ENCODE measurements at places on chromosomes 3 and 15. TPM values are rescaled to one million over a fixed set of nuclear protein-coding genes. Genes with fewer than 3 reads are reported as not detected.

DNA sequence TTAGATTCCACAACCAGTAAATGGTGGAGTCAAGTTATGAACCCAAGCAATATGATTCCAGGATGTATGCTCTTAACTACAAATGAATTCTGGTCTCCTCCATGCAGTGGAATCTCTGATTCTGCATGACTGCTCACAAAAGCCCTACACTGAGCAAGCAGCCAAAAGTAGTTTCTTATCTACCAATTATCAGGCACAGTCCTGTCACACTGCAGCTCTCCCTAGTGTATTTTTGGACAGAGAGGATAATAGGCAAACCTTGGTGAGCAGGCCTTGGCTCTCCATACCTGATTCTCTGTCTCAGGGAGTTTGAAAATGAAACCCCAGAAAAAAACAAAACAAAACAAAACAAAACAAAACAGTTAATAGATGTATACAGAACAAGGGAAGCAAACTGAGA lies 3.5 kb upstream of the SSR3 start:
- DNase-seq: no peak

Gene STAC
- total RNA-seq: 18.1 TPM

- no peak for DNase-seq
These were observed 328.7 kb upstream of the ATP11B start for GRCh38 chr3:182464513-182465145.

Gene MCCC1
- 21.5 TPM for total RNA-seq

- no peak for DNase-seq
These were observed 273.7 kb upstream of the ATP11B start for GRCh38 chr3:182519569-182519968.

DNA sequence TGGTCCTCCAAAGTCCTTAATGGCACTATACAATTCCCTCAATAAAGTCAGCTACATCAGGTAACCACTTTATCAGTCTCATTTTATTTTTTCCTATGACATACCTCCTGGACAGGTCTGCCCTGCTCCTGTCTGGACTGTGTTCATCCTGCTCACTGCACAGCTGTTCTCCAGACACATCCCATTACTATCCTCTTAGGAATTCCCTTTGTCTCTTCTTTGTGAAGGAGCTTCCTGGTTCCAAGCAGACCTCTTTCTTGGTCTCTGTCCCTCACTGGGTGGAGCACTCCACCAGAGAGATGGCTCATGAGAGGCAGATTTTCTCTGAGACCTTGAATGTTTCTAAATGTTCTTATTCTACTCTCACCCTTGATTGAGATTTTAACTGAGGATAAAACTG lies 60.1 kb downstream of the KY start:
- DNase-seq: no peak

Gene SENP5
- total RNA-seq: 27.3 TPM

Gene LRRC31
- total RNA-seq: not detected

Gene SLC22A14
- not detected for total RNA-seq

Gene TRAIP
- total RNA-seq: 25.4 TPM

DNA sequence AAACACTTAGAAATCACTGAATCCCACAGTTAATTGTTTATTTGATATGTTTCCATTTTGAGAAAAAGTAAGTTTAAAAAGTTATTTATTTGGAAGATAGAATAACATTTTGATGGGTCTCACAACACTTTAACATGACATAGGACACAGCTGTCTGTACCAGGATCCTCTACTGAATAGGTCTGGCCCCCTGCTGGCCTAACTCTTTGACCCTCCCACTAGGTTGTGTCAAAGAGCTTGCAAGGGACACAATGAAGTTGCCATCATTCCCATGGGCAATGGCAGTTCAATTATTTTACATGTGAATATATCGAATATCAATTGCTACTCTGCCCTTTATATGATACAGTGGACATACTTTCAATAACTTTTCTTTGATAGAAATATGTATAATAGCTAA lies 138.9 kb downstream of the EPHA3 start:
- peak; percentile 62 for DNase-seq

GRCh38 chr3:30044515-30044914 lies 561.9 kb upstream of the TGFBR2 start:
- DNase-seq: no peak

Gene MAP3K13
- total RNA-seq: 21.8 TPM

Gene GP9
- not detected for total RNA-seq

- no peak for DNase-seq
These were observed 14.3 kb downstream of the PPCDC start for GRCh38 chr15:75037685-75038084.

DNA sequence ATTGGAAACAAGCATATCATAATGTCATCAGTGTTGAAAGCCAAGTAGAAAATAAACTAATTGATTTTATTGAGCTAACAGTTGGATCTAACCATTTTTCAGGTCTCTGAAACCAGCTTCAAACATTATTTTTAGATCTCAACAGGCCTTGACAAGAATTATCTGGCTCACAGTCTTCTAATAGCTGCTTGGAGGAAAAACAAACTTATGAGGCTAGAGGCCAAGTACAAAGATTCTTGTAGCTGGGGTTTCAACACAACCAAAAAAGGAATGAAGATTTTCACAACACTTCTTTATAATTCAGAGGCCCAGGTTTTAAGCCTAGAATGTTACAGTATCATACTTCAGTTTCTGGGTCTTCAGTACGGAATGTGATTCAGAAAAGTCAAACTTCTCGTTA lies 3.7 kb downstream of the SETMAR start:
- no peak for DNase-seq

GRCh38 chr15:47196048-47196447 lies 521.3 kb upstream of the SEMA6D start:
- peak; percentile 82 for DNase-seq

- DNase-seq: no peak
These were observed 144.3 kb downstream of the STAC start for GRCh38 chr3:36524560-36524959.

Gene SLC2A2
- total RNA-seq: not detected

Gene RPL15
- 2,767 TPM for total RNA-seq

GRCh38 chr15:51588966-51589365 lies 33.6 kb downstream of the DMXL2 start:
- no peak for DNase-seq

DNA sequence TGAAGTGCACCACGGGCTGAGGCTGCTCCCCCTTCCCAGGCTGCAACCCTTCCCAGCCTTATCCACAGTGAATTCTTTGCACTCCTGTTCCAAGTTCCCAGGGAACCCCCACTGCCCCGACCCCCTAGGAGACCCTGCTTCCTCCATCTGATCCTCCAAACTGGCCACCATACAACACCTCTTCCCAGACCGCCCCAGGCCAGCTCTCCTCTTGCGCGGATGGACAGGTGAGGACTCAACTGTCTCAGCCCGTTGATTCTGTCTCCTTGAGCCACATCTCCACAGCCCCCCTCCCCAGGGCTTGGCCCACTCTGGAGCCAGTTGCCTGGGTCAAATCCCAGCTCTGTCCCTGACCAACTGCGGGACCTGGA lies 21.7 kb downstream of the GRIP2 start:
- no peak for DNase-seq

Gene MKRN3
- total RNA-seq: not detected

DNA sequence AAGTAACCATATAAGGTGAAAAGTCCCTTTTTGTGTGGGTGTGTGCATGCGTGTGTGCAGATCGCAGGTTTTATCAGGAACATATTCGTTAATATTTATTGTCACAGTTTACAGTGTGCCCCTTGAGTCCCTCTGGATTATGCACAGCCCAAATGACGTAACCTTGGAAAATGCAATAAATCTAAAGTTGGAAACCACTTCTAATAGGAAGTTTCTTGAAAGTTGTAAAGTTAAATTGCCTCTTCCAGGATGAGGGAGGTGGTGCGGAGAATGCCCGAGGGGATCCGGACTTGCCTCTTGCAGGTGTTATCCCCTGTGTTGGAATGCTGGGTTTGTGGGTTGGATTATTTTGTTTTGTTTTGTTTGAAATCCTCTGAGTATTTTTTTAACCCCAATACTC lies 143.3 kb downstream of the CMSS1 start:
- DNase-seq: no peak

Gene EDC3
- total RNA-seq: 49.1 TPM

DNA sequence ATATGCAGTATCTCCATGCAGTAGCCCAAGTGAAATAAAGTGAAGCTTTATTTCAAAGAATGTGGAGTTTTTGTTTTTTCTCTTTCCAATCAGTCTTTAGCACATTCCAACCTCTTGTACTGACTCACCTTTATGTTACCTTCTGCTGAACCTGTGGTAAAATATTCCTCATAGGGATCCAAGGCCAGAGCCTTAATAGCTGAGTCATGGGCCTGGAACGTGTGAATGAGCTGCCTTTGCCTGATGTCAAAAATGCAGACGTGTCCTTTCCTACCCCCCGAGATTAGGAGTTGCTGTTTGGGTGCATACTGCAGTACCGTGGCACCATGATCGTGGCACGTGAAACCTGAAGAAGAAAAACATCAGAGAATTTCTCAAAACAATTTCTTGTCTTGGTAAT lies 108.5 kb downstream of the GLDN start:
- no peak for DNase-seq

Gene GBE1
- total RNA-seq: 7.3 TPM

DNA sequence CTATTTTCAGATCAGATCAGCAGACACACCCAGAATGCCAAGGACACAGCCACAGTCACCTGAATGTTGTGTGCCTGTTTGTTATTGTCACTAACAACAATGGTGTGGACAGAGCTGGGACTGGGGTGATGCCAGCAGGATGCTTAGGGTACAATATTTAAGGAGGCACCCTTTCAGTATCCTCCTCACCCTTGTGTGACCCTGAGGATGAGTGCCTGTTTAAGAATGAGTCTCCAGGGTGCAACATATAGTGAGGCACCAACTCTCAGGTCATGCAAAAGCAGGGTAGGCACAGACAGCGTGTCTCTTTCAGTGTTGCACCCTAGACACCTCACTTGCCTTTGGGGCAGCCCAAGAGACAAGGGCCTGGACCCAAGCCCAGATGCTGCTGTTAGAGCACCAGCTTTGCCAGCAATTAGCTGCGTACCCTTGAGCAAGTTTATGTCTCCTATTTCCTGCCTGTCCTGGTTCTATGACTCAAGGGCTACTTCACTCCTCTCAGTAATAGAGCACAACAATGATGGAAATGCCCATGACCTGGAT lies 122.6 kb downstream of the AQP9 start:
- no peak for DNase-seq

Gene UNC45A
- total RNA-seq: 75.4 TPM

DNA sequence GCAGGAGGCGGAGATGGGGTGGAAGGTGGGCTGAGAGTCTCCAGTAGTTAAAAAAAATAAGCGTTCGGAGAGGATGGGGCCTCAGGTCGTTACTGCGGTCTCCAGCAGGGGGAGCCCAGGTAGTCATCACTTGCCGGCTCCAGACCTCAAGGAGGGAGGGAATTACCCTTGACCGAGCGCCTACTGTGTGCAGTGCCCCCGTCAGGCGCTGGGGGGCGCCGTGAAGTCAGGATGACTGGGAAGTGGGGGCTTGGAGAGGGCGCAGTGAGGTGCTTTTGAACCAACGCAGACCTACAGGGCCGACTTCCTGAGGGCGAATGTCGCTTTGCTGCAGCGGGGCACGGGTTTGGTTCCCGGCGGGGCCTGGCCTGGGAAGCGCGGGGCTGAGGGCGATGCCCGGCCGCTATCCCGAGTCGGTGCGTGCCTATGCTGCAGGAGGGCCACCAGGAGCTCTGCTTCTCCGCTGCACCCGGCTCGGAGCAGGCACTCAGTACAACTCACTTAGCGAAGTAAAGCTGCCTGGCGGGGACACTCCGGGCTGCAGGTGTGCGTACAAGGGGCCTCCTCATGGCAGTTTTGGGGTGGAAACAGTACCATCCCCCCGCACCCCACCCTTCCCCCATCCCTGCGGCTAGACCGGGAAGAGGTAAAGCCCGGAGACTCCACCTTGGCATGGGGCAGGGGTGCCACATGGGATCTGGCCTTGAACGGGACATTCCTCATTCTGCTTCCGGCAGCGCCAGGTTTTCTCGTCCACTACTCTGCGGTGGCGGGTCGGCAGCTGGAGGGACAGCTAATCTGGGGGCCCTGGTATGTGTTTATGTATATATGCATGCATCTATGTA lies 79.8 kb downstream of the RHCG start:
- peak; percentile 95 for DNase-seq

GRCh38 chr3:188227442-188227841 lies 73.5 kb downstream of the LPP start:
- no peak for DNase-seq

Gene ADPRH
- 4.1 TPM for total RNA-seq

GRCh38 chr3:127671523-127672428 lies 976 bp upstream of the ABTB1 start:
- no peak for DNase-seq

- no peak for DNase-seq
These were observed 45.2 kb upstream of the ABI3BP start for GRCh38 chr3:101038393-101038792.

DNA sequence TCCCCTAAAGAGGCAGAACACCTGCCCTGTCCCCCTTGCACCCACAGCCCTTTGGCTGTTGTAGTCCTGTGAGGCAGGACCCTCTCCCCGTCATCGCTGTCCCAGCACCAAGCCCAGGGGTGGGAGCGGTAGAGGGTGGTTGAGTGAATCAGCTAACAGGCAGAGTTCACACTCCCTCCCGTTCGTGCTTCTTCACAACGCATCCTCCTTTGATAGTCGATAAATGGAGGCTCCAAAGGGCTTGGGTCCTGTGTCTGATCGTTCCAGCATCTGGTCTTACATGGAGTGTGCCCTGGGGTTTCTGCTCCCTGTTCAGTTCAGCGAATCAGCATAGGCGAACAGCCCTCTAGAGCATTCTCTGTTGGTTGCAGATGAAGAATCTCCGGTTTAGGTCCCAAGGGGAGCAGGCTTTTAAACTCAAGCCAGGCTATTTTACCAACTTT lies 820 bp upstream of the HMCES start:
- DNase-seq: peak; percentile 56

DNA sequence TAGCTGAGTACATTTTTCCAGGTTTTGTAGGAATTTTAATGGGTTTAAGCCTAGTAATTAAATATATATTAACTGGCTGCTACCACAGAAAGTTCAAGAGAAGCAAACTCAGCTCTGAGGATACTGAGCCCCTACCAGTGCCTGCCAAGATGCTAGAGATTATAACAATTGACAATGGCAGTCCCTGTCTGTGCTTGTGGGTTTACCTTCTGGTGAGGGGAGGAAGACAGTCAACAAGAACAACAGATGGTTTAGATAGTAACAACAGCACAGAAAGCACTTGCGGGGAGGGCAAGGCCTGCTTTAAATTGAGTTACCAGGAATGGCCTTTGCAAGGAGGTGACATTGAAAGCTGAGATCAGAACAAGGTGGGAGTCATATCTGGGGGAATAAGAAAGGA lies 56.6 kb upstream of the ARHGEF3 start:
- DNase-seq: no peak

DNA sequence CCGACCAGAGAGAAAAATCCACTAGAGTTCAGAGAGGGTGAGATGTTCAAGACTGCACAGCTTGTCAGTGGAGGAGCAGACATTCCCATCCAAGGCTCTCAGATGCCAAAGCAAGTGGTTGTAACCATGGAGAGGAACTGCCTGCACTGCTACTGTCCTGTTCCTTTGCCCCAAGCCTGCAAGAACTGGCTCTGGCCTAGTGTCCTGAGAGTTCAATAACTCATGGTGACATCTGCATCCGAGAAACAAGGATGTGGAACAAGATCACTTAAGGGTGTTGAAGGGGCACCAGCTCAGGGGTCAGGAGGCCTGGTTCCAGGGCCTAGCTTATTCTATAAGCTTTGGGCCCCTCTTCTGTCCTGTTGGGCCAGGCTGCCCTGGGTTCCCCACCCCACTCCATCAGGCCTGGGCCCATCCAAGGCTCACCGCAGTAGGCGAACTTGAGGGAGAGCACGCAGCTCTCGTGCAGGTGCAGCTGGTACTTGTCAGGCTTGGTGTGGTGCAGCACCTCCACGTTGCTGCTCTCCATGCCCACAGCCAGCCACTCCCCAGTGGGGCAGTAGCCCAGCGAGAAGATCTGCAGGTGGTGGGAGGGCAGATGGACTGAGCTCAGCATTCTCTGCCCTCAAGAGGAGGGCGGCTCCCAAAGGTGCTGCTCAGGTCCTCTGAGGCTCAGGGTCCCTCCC lies 45.6 kb downstream of the TLE3 start:
- DNase-seq: no peak
